Keratinocyte (primary cell): ENCODE measurements at places on chromosomes 4 and X.

DNA sequence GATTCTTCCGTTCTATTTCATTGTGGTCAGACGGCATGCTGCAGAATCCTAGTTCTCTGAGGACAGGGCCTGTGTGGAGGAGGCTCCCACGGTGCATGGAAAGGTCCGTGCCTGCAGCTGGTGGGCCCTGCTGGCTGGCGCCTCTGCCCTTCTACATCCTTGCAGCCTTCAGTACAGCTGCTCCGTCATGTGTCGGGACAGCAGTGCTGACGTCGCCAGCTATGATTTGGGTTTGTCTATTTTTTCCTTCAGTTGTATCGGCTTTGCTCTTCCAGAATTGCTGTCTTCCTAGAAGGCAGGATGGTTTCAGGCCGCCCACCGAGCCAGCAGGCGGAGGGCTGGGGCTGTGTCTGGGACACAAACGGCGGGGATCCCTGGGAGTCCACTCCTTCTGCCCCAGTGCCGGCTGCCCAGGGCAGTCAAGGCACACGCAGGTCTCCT is 32.1 kb upstream of the CPLX1 start:
- DNase-seq, result no peak

DNA sequence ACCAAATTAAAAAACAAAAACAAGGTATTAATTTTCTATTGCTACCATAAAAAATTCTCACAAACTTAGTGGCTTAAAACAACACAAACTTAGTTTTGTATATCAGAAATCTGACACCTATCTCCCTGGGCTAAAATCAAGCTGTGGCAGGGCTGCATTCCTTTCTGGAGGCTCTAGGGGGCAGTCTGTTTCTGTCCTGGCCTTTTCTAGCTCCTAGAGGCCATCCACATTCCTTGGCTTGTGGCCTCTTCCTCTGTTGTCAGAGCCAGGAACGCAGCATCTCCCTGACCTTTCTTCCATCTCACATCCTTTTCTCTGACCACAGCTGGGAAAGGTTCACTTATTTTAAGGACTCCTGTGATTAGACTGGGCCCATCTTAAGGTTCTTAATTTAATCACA is 38.9 kb upstream of the TLR2 start:
- no peak for DNase-seq

- DNase-seq, result no peak
Observed at GRCh38 chr4:27685091-27685490, 824.5 kb downstream of the STIM2 start.

DNA sequence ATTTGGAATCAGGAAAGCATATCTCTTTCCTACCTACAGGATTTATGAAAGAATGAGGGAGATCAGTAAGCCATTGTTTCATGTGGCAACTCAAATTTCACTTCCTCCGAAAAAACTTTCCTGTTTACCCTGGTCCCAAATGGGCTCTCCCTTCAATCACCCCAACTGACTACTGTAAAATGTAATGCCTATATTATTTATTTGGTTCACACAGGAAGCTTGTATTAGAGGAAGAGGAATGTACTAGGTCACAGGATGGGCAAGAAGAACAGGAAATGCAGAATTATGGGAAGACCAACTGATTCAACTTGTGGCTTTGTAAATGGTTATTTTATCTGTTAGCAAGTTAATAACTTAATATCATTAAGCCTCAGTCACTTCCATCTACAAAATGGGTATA is 23.1 kb downstream of the COL4A6 start:
- no peak for DNase-seq

GRCh38 chrX:12843668-12844279 is 23.1 kb upstream of the TLR7 start:
- DNase-seq, result no peak

DNA sequence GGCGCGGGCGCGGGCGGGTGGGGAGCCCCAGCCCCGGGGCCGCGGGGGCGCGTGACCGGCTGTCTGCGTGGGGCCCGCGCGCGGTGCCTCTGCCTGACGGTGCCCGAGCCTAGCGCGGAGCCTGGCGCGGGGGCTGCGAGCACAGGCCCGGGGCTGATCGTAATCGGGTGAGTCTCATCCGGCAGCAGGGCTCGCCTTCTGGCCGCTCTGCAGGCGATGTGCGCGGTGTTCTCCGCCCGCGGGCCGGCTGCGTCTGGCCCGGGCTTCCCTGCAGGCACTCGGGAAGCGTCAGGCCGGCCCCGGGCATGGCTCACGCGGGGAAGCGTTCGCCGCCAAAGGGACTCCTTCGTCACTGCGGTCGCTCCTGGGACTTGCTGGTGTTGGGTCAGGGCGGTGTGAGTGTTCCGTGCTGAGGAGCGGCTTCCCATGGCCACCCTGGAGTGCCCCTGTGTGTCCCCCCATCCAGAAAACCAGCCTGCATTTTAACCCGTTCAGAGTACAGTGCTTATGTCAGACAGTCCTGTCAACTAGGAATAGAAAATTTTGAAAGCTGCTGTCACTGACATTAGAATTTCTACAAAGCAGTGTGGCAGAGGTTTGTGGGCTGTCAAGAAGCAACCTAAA is 40.6 kb downstream of the FAM149A start:
- no peak for DNase-seq

- no peak for DNase-seq
Observed at GRCh38 chr4:166386491-166387360, 513.7 kb downstream of the TLL1 start.

DNA sequence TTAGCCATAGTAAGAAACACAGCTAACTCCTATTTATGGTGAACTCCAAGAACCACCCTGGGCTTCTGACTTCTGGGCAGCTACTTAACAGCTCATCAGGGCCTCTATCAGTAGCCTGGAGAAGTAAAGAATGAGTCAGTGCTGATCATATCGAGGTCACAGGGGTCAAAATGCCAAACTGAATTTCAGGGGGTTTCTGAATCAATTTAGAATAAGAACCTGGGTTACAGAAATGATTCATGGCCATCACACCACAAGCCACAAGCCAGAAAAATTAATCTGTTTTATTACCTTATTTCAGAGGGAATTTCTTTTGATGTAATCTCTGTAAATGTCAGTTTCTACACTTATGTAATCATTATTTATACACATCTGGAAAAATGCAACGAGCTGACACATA is 64.4 kb downstream of the CHST7 start:
- DNase-seq, result peak; percentile 7

GRCh38 chr4:12472087-12472486 is 1012.1 kb downstream of the RAB28 start:
- DNase-seq, result no peak

- DNase-seq, result no peak
Observed at GRCh38 chrX:76555816-76556215, 128.3 kb downstream of the MAGEE1 start.

- DNase-seq, result no peak
Observed at GRCh38 chr4:177239878-177240277, 69.8 kb upstream of the NEIL3 start.

DNA sequence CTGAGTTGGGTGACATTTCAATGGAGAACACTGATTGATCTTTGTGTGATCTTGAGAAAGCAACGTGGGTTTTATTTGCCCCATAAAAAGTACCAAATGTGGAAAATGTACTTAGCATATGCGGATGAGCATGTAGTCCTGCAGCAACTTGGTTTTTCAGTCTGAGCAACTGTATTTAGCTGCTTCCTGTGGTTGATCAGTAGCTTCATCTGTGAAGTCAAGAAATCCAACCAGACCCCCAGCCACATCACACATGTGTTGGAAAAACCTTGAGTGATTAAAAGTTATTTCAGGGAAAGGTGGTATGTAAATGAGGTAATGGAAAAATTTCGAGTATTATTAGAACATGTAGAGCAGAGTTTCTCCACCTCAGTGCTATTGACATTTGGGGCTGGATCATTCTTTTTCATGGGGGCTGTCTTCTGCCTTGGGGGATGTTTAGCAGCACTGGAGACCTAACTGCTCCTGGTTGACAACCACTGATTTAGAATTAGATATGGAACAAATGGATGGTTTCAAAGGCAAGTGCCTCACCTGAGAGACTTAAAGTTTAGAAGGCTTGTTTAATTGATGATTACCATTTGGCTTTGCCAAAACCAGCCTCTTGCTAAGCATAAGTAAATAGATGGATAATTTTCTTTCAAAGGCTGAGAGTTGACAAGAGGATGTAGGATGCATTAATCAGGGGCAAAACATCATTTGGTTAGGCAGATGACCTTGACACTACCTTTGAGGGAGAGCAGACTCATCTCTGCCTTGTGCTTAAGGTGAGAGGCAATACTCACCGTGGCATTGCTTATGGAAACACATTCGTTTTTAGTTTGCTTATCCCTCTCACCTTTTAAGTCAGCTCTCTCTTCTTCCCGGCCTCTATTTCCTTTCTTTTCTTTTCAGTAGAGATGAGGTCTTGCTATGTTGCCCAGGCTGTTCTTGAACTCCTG is 193.0 kb upstream of the RPS6KA3 start:
- DNase-seq, result no peak

DNA sequence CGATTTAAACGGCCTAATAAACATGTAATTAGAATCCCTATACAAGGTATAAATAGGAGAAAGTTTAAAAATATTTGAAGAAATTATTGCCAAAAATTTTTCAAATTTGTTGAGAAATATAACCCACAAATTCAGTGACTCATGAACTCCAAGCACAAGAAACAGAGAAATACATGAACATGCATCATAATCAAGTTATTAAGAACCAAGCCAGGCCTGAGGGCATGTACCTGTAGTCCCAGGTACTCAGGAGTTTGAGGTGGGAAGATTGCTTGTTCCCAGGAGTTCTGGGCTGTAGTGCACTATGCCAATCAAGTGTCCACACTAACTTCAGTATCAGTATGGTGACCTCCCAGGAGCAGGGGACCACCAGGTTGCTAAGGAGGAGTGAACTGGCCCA is 341.9 kb downstream of the CAMK2D start:
- DNase-seq, result no peak

GRCh38 chrX:128396601-128397000 is 344.4 kb upstream of the ACTRT1 start:
- DNase-seq, result no peak

DNA sequence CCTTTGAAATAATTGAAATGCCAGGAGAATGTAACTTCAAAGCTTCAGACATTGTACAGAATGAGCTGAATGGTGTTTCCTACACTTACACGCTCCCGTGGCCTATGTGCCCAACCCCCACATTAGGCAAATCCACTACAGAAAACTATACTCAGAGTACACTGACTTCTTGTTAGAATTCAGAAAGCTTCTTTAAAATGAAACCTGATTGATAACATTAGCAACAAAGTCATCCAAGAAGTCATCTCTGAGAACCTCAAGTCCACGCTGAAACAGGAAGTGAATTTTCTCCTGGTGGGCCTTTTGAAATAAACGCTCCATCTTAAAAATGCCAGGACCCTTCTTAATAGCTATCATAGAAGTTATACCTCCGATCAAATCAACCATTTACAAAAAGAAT is 136.3 kb downstream of the TSPAN5 start:
- no peak for DNase-seq

DNA sequence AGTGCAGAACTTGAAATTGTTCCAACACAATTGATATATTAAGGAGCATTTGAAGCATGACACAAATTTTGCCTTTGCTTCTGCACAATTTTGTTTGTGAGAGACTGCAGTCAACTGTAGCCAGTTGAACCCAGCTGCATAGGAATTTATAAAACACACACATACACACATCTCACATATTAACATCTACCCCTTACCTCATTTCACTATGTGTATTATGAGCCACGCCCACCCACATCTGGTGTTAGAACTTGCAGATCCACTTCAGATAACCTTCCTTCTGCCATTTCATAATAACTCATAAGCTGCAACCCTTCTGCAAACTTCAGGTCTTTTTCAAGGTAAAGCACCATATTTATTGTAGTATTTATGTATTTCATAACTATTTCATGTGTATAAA is 188.1 kb upstream of the WDFY3 start:
- DNase-seq, result no peak

- no peak for DNase-seq
Observed at GRCh38 chr4:153243468-153243867, 39.2 kb downstream of the TRIM2 start.

DNA sequence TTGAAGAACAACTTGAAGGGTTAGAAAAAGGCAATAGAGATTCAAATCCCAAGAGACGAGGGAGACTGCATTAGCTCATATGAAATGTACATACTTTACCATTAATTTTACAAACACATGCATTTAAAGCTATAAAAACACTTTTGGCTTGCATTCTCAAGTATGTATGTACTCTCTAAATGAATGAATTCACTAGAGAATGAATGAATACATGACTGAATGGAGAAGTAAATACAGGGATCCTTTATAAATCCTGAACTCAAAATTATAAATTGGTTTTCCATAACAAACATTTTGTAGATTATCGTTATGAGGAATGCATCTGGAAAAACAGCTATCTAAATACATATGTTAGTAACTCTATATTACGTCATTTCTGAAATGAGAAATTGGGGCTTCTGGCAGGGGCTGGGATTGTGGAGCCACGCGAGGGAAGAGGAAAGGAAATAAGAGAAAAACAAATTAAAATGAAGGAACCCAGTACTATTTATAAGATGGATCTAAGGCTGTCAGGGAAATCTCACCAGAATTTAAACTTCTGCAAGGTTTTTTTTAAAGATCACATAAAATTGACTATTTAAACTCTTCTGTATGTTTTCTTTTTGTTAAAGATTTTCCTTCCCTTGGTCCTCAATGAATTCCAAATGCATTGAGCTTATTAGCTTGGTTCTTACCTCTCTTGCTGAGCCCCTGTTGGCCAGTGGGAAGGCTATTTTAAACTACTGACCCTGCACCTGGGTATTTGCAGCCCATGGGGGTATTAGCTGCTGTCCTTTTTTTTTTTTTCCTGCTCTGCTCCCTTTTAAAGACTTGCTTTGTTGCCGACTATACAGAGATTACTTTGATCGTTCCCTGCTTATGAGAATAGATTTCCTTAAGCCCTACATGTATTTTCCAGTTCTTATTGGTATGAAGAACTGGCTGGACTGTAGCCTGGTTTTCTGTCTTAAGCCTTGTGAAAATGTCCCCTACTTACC is 207.8 kb downstream of the ADGRL3 start:
- DNase-seq, result no peak

DNA sequence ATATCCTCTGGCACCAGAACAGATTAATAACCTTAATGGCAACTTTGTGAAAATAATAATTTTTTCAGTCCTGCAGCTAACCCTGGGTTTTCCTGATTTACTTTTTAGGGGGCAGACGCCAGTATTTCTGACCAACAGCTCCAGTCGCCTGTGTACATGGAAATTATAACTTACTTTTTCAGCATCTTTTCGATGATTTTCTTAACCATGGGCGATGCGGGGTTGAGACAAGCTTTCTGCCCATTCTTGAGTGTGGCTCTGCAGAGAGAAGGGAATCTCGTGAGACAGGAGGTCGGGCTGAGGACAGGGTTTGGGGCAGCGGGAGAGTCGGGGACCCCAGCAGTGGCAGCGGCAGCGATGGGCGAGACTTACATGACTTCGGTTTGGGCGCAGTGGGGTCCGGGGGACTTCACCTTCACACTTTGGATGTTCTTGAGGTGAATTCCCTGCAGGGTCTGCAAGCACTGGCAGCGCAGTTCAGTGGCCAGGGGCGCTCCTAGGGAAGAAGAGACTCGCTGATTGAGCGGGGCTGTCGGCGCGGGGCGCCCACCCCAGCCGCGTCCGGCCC is 484 bp downstream of the CXCL2 start:
- no peak for DNase-seq

- DNase-seq, result no peak
Observed at GRCh38 chr4:173264684-173265185, 69.4 kb downstream of the HMGB2 start.
